ENCODE measurements at places on chromosomes 13 and 19. TPM values are rescaled to one million over a fixed set of nuclear protein-coding genes. Genes with fewer than 3 reads are reported as not detected.

DNA sequence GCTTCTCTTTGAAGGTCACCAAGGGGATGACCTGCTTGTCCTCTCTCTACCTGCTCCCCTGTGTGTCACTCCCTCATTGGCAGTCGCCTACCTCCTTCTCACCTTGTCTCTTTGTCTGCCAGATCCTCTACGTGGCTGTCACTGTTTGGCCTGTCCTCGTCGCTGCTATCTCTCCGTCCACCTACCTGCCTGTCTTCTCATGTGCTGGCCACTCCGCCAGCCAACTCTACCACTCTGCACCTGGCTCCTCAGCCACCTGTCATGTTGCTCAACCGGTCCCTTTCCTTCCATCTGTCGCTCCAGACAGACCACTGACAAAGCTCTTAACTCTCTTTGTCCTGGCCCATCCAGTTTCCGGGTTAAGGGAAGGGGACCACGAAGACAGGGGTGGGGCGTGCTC, at the start of gene KLK12:
Gene KLK12 (minus strand): TSS at position 299 of the 400 bp plus-strand sequence. CDS start 381 bp downstream, outside the sequence.
- DNase-seq = no peak

- no peak for DNase-seq
Observed at GRCh38 chr13:113152984-113153809, 5.3 kb upstream of the PROZ start.

- no peak for DNase-seq
Observed at GRCh38 chr13:112348642-112349345, 27.4 kb upstream of the SPACA7 start.

DNA sequence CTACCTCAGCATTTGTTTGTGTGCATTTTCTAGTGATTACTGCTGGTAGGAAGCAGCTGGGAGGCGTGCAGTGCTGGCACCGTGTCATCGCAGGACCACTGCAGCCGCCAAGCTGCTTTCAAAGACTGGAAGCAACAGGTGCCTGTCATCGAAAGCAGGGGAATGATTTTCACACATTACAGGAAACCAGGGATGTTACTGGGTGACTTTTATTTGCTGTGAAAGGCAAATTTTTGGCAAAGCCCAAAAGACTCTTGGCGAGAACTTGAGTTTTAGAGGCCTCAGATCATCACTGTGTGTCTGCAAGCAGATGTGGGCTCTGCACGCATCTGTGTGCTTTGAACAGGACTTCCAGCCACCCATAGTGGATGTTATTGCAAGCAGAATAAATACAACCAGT, 176.4 kb downstream of the FLT1 start:
- DNase-seq = no peak

GRCh38 chr13:45928843-45929242, 77.3 kb upstream of the SIAH3 start:
- no peak for DNase-seq

GRCh38 chr13:108496362-108497210, 132.8 kb upstream of the MYO16 start:
- DNase-seq = no peak

GRCh38 chr13:64158908-64159307, 2743.3 kb upstream of the PCDH20 start:
- DNase-seq = no peak

- no peak for DNase-seq
Observed at GRCh38 chr19:1094655-1094977, 559 bp downstream of the POLR2E start.

GRCh38 chr13:51826606-51827005, 18.4 kb downstream of the TMEM272 start:
- DNase-seq = no peak

- DNase-seq = no peak
Observed at GRCh38 chr13:112079696-112080095, 12.7 kb downstream of the SOX1 start.

DNA sequence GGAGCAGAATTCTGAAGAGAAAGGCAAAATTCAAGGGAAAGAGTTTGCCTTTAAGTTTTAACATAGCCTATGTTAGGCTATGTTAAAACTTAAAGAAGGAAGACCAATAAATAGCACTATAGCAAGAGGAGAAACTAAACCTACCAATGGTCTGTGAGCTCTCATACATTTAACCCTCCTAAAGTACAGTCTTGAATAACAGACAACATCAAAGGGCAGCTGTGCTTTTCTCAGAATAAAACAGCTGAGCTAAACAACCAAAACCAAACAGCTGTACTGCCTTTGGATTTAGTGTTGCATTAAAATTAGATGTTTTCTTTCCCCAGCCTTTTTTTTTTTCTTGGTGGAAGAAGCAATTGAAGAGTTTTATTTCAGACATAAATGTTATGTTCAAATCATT, 34.0 kb downstream of the KLF5 start:
- DNase-seq = no peak

DNA sequence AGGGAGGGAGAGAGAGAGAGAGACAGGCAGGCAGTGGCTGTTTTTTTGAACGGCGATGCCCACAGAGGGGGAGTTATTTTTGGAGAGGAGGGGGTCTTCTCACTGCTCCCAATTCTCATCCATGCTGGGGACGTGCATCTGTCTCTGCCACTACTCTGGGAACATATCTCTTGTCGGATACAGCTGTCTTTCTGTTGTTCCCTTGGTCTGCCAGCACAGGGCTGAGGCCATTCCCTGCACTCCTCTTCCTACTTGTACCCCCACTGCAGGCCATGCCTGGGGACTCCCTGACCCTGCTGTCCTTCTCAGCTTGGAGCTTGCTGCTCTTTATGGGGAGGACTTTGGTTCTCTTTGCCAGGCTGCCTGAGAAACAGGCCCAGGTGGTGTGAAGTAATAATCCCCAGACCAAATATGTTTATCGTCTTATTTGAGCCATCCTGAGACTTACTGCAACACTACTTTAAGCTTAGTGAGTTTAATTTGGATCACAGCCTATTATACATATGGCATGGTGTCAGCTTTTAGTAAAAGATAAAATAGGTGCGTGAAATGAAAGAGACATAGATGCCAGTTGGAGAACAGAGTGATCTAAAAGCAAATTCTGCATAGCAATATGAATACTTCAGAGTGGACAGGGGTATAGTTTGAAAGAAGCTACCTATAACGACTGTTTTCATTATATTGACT, 19.1 kb downstream of the LRCH1 start:
- no peak for DNase-seq

DNA sequence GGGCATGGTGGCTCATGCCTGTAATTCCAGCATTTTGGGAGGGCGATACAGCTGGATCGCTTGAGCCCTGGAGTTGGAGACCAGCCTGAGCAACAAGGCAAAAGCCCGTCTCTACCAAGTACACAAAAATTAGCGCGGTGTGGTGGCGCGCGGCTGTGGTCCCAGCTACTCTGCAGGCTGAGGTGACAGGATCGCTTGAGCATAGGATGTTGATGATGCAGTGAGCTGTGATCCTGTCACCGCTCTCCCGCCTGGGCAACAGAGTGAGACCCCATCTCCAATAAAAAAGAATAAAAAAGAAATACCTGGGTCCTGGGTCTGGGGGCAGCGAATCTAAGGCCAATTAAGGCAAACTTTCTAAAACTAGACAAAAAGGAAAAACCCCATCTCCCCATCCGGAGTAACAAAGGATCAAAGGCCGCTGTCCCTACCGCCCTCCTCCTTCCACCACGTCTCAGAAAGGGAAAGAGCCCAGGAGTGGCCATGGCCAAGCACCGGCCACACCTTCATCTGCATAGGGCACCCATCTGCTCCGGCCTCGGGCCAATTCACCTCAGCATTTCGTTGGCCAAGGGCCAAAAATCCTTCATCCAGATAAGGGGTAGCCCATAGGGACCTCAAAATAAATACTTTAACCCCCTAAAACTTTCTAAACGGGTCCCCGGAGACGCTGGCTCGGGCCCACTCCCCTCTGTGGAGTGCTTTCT, 851 bp downstream of the ZNF320 start:
- peak; percentile 17 for DNase-seq

DNA sequence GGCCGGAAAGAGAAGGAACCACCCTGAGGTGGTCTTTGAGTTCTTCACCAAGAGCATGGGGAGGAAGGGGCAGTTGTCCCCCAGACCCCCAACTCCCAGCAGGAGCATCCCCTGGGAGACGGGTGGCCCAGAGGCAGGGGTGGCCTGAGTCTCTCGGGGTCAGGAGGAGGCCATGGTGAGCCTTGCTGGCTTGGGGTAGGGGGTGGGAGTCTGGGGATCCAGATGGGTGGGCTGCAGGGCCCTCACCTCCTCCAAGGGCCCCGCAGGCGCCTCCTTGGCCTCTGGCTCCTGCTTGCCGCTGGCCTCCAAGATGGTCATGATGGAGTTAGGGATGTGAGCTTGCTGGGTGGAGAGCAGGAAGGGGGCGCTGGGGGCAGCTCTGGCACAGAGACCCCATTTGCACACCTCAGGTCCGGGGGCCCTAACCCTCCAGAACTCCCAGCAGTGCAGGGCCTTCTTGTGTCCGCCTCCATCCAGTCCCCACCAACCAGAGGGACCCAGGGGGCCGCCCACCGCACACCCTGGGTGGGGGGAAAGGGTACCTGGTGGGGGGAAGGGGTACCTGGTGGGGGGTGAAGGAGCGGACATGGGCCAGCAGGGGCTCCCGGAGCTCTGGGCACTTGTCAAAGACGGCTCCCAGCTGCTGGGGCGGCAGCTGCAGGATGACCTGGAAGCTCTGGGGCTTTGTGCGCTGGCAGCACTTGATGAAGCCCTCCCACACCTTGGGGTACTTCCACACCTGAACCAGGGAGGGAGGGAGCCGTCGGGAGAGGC, 1.3 kb upstream of the RSPH6A start:
- DNase-seq = no peak

GRCh38 chr13:34076319-34076718, 258.4 kb downstream of the RFC3 start:
- DNase-seq = no peak

GRCh38 chr13:33547035-33547434, 261.5 kb upstream of the STARD13 start:
- no peak for DNase-seq

- no peak for DNase-seq
Observed at GRCh38 chr13:27489456-27489855, 39.1 kb upstream of the MTIF3 start.

GRCh38 chr13:99433543-99434075, 67.7 kb upstream of the TM9SF2 start:
- no peak for DNase-seq

NLRP7 gene
- total RNA-seq = 0.82 TPM

ZNF493 gene
- total RNA-seq = 147 TPM

TMEM59L gene
- 34.2 TPM for total RNA-seq

RB1 gene
- total RNA-seq = 35.9 TPM

PDX1 gene
- not detected for total RNA-seq

CERS1 gene
- 21.2 TPM for total RNA-seq

ZNF549 gene
- 20.0 TPM for total RNA-seq

RYR1 gene
- total RNA-seq = 4.5 TPM

FOXA3 gene
- total RNA-seq = not detected

RAB4B gene
- total RNA-seq = 6.1 TPM
